A549 treated with DMSO at 1 μM for 4 hours (cell line): ENCODE measurements at places on chromosomes 3 and 15. TPM values are rescaled to one million over a fixed set of nuclear protein-coding genes. Genes with fewer than 3 reads are reported as not detected.

BFSP2 gene
- total RNA-seq, result not detected in 5 replicates

OR5K2 gene
- total RNA-seq, result not detected in 5 replicates

WHAMM gene
- total RNA-seq, result 6.9 to 8.1 TPM (median 7.1 TPM) in 5 replicates

ARGFX gene
- not detected in 5 replicates for total RNA-seq

STRIT1 gene
- not detected in 5 replicates for total RNA-seq

C2CD4A gene
- 0.02 to 0.07 TPM (median 0.02 TPM) in 3 of 5 replicates, not detected in the others for total RNA-seq

ZCWPW2 gene
- total RNA-seq, result 0.08 to 0.15 TPM in 2 of 5 replicates, not detected in the others
